ENCODE measurements at places on chromosomes 3 and 15.

GRCh38 chr3:100169201-100169920 is 55.1 kb upstream of the FILIP1L start:
- no peak for DNase-seq

GRCh38 chr3:39657775-39658174 is 151.6 kb upstream of the MYRIP start:
- no peak for DNase-seq

DNA sequence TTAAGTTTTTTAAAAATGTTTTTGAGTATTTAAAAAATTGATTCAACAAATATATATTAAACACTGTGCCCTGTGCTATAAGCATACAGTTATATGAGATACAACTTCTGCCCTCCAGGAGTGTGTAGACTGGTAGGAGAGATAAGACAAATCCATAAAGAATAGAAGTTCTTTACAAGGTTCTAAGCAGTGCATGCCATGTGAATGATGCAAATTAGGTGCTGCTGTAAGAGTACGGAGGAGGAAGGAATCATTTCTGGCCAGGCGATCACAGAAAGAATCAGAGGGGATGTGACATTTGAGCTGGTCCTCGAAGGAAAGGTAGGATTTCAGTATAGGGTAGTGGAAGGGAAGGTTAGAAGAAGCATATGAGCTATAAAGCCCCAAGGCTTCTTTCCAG is 14.0 kb downstream of the MAPKBP1 start:
- DNase-seq, result no peak

DNA sequence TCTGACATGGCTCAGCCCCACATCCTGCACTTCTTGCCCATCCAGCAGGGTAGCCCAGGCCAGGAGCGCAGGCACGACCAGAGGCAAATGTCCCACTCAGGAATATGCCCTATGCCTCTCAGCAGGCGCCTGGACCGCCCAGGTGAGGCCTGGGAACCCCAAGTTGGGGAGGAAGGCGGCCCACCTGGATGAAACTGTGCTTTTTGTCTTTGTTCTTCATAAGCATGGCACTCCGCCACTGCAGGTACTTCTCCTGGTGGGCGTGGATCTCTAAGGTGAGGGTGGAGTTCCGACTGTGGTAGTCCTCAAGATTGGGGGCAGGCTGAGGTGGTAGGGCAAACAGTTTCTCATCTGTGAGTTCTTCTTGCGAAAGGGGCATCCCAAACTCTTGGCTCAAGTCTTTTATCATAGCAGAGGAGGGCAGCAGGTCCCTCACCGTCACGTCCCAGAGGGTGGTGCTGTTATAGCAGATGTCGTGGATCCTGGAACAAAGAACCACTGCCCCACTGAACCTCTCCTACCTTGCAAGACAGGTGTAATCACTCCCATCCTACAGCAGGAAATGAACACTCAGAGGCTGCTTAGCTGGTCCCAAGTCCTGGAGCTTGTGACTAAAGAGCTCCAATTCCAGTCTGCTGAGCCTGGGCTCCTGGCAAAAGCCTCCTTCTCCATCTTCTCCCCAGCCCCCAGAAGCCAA is 53.2 kb downstream of the ACAD9 start:
- DNase-seq, result no peak

- no peak for DNase-seq
Observed at GRCh38 chr15:26037369-26037768, 174.2 kb upstream of the ATP10A start.
